ENCODE measurements at places on chromosomes 2 and 18. TPM values are rescaled to one million over a fixed set of nuclear protein-coding genes. Genes with fewer than 3 reads are reported as not detected.

- no peak for DNase-seq
These were observed 100.2 kb upstream of the EPAS1 start for GRCh38 chr2:46196871-46197462.

DNA sequence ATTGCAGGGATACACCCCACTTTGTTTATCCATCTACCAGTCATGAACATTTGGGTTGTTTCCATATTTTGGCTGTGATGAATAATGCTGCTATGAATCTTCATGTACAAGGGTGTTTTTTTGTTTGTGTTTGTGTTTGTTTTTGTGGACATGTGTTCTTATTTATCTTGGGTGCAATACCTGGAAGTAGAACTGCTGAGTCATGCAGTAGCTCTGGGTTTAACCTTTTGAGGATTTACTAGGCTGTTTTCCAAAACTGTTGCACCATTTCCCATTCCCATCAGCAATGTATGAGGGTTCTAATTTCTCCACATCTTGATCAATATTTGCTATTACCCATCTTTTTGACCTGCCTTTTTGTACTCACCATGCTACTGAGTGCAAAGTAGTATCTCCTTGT, 140.0 kb upstream of the CYP1B1 start:
- no peak for DNase-seq

- no peak for DNase-seq
These were observed 8.0 kb upstream of the CYB5A start for GRCh38 chr18:74299746-74300145.

DNA sequence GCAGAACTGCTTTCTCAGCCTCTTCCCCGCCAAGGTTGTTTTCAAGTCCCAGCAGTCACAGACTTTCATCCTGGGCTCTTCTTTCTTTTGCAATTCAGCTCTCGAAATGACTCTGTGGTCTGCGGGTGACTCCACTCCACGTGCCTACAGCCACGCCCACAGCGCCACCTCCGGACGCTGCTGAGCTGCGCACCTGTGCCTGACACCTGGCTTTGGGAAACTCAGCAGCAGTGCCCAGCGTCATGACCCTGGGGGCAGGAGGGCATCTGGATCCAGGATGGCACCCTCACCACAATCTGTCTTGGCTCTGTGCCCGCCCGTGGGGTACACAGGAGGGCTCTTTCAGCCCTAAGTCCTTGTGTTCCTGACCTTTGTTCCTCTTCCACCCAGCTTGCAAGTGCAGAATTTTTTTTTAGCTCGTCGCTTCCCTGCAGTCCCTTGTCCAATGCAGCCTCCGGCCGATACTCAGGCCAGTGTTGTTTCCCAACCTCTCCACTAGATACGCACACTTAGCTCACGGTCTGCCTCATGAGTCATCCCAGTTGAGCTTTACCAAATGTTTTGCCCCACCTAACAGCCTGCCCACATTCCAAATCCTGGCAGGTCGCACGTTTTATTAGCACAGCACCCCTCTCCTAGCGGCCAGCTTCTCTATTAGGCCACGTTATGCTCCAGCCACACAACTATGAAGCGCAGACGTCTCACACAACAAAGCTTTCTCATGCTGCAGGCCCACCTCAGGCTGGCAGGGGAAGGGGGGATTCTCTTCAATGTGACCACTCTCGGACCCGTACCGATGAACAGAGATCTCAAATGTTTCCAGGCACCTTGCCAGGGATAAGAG, 6.5 kb upstream of the CAPN10 start:
- DNase-seq: no peak

GRCh38 chr18:56470406-56471351, 167.7 kb downstream of the TXNL1 start:
- DNase-seq: no peak

- DNase-seq: no peak
These were observed 29.9 kb downstream of the PHLPP1 start for GRCh38 chr18:62745089-62745751.

DNA sequence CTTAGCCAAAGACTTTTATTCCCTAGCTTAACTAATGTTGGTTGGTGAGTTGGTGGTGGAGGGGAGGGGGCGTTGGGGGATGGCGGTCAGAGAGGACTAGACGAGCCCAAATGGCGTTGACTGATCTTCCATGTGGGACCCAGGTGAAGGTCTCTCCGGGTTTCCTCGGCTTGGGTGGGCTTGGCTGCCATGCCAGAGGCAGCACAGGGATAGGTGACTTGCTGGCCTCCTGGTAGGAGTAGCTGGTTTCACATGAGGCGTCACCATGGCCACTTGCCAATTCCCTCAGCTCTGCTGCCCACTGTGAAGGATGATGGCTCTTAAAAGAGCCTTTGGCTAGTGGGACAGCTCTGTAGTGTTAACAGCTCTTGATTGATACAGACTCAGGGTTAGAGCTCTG, 1337.0 kb upstream of the FAM98A start:
- no peak for DNase-seq

GRCh38 chr2:241559323-241560161, 997 bp downstream of the BOK start:
- DNase-seq: no peak

GRCh38 chr2:201228271-201228911, 31.9 kb upstream of the CASP8 start:
- no peak for DNase-seq

DNA sequence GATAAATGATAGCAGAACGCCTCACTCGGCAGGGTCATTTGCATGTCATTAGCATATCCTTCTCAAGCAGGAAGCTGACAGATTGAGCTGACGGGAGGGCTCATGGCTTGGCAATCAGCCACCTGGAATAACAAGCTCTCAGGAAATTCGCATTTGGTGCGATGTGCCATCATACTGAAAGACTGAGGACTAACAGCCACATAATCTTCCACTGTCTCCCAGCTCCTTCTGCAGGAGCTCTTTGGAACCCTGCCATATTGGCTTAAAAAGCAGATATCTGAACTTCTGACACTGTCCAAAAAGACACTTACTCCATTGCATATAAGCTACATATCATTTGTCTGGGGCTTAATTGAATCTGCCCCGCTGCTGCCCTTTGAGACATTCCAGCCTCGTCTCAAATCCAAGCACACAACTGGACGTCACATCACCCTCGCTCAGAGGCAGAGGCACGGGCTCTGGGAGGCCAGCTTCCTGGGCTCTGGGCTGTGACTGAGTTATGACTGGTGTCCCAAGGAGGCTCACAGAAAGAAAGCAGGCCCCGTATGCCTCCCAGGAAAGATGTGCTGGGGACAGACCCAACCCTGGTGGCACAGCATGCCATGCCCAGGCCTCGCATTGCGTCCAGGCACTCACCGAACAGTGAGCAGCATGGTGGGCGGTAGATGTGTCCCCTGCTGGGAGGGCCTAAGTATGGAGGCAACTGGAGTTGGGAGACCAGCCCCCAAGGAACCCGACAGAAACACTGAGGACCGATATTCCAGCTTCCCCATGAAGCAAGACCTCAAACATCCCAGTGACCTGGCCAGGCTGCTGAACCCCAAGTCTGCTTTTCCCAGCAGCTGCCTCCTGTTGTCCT, 228.0 kb downstream of the ATAD2B start:
- DNase-seq: no peak

DNA sequence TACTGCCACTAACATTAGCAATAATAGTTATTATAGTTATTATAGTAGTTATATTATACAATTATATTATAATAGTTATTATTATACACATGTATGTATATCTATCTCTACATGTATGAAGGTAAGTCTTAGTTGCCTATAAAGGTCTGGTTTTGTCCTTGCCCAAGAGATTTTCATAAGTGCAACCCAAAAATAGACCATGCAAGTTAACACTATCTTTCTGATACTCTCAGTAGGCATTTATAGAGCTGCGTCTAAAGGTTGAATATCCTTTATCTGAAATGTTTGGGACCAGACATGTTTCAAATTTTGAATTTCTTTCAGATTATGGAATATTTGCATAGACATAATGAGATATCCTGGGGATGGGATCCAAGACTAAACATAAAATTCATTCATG, 175.4 kb downstream of the MEMO1 start:
- DNase-seq: no peak

GRCh38 chr2:180970016-180970415, 10.4 kb upstream of the UBE2E3 start:
- no peak for DNase-seq

GRCh38 chr2:241391892-241392665, 36.0 kb downstream of the FARP2 start:
- peak; percentile 40 for DNase-seq

DNA sequence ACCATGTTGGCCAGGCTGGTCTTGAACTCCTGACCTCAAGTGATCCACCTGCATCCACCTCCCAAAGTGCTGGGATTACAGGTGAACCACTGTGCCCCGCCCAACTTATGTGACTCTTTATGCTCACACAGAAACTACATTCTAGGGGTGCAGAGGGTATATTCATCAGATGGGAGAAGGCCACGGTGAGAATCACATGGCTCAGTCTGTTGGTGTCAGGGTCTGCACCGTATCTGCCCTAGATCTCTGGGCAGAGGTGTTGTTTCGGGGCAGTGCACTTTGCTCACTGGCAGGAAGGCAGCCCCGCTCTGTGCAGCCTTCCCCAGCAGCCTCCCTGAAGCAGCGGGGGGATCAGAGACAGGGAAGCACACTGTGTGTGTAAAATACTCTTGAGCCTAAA, 76.4 kb downstream of the SH3RF3 start:
- no peak for DNase-seq

DNA sequence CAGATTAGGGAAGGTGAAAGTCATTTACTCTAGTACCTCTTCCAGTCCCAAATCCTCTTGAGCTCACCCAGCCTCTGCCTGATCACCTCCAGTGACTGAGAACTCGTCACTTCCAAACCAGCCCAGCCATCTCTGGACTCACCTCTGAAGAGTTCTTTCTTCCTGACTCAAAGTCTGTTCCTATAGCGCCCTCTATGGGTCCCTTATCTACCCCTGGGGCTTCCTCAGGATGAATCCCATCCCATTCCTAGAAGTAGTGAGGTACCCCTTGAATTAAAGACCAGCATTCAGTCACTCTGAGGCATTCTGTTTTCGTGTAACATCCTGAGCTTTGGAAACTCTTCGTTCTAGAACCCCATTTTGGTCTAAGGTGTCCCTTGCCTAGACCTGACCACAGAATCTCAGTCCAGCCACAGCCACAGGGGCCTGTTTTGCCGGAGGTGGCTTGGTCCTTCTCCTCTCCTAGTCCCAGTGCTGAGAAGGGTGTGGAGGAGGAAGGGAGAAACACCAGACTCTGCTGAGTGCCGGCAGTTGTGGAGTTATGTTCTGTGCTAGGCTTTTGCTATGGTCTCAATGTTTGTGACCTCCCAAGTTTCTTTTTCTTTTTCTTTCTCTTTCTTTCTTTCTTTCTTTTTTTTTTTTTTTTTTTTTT, 32.7 kb downstream of the SIX3 start:
- DNase-seq: peak; percentile 18

DNA sequence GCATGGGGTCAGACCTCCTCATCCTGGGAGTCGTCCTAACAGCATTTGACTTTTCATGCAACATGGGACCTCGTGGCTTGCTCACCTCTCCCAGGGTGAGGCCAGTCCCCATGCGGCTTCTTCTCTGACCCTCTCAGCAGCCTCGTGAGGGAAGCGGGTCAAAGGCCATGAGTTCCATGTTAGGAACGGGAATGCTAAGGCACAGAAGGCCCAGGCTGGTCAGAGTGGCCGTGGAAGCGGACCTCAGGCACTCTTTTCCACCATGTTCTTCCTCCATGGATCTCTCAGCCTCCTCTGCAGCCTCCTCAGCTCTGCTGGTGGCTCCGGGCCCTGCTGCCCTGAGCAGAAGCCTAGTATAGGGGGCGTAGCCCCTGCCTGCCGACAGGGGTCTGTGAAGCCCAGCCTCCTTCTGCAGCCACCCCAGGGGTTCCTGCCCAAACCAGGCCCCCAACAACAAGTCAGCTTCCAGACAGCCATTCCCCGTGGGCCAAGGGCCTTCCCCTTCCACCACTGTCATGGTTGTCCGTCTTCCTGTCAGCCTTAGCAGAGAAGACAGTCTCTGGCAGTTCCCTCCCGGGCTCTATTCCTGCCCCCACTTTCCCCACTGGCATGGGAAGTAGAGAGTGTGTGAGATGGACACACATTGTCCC, 60.0 kb upstream of the OTOF start:
- no peak for DNase-seq

DNA sequence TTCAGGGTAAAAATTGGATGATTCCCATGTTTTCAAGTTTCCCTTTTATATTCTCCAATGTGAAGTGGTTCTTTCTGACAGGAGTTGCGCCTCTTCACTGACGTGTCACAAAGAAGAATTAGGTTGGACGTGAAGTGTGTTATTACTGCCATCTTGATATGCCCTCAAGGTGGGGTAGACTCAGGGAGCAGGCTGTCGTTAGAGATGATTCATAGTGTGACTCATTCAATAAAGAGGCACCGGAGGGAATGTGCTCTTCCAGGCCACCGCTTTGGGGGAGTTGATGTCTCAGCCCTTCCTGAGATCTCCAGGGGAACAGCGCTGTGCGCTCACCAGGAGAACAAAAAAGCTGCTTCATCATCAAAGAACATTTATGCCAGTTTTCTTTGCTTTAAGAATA, 3.6 kb upstream of the DGKD start:
- no peak for DNase-seq

DNA sequence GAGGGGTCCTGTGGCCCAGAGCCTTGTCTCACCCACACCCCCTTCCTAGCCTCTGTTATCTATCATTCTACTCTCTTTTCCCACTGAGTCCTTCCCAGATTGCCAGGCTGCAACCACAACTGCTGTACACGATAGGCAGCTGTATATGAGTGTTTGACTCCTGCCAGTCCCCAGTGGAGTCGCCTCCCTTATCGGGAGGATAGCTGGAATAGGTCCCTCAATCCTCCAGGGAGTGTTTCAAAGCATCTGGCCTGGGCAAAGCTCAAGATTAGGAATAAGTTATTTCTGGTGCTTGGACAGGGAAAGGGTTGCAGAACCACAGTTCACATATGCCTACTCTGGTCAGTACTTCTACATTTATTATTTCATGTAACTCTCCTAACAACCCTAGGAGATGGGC, 4.8 kb downstream of the MSGN1 start:
- no peak for DNase-seq

- DNase-seq: no peak
These were observed 88.5 kb upstream of the CCDC150 start for GRCh38 chr2:196551014-196551413.

- DNase-seq: no peak
These were observed 33.1 kb downstream of the XIRP2 start for GRCh38 chr2:166921261-166921896.

GRCh38 chr18:76474824-76475223, 20.2 kb downstream of the ZNF516 start:
- DNase-seq: no peak

GRCh38 chr2:47134386-47135090, 20.6 kb downstream of the STPG4 start:
- DNase-seq: no peak

Gene FBXO15
- 2.6 TPM for total RNA-seq

Gene UGT1A5
- not detected for total RNA-seq

Gene CRYGB
- not detected for total RNA-seq

Gene RFTN2
- not detected for total RNA-seq

Gene CNOT9
- 66.7 TPM for total RNA-seq

Measured in natural killer cell (primary cell).